Fibroblast of mammary gland (primary cell): ENCODE measurements at places on chromosomes 2 and 18.

DNA sequence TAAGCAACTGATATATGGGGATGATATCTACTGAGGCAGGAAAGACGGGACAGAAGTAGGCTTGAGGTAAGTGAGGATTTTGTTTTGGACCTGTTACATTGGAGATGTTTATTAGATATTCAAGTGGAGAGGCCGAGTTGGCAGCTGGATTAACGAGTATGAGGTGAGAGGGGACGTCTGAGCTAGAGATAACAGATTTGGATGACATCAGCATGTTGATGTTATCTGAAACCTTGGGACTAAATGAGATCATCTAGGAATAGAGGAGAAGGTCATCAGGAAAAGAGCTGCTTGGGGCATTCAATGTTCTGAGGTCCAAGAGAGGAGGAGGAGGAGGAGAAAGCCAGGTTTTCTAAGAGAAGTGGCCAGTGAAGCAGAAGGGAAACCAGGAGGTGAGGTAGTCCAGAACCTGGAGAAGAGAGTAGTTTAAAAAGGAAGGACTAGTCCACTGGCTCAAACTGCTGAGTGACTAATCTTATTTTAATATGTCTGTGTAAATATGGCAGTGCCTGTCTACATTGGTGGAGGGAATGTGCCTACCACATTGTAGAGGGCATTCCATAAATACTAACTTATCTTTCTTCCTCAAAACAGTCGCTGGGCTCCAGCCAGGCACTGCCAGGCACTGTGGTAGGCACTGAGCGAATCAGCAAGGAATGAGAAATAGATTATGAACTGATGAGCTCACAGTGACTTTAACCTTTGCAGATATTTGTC lies 488.3 kb downstream of the DLGAP1 start:
- peak; percentile 22 for DNase-seq

- DNase-seq: no peak
Observed at GRCh38 chr2:145315053-145315452, 795.1 kb upstream of the ZEB2 start.

GRCh38 chr2:128500138-128500800 lies 181.6 kb upstream of the HS6ST1 start:
- no peak for DNase-seq

DNA sequence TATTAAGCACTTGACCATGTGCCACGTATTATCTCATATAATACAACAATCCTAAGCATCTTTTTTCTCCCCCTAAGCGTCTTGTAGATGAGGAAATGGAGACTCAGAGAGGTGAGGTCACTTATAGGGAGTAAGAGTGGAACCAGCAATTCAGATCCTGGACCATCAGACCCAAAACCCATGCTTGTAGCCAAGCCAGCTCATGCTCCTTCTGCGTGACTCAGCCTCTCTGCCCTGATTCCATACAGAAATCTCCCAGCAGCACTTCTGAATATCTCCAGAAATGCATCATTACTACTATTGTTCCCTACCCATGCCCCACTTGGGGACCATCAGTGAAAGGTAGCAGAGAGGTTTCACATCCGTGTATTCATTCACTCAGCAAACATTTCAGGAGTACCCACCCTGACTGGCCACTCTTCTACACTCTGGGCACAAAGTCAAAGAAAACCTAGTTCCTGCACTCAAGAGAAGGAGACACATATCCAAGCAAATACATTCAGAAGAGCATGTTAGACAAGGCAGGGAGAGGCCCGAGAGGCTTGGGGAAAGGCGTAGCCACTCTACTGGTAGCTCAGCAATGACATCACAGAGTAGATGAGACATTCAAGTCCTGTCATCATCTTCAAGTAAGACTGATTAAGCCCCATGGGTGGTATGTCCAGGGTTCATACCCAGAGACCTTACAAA lies 141.9 kb downstream of the MTCL1 start:
- peak; percentile 80 for DNase-seq

- peak; percentile 20 for DNase-seq
Observed at GRCh38 chr2:165067643-165068486, 112.5 kb upstream of the SLC38A11 start.

DNA sequence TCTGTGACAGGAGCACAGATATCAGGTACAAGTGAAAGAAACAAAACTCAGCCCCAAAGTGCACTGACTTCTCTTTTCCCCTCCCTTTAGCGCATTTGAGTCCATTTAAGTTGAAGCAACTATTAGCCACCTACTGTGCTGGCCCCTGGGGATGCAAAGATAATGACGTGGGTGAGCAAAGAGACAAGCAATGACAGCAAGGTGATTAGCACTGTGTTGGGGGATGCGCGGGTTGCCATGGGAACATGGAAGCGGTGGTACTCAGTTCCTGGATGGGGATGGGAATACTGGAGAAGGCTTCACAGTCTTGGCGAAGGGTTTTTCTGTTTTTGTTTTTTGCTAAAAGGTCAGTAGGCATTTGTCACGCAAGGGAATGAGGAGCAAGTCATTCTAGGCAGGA lies 205.8 kb downstream of the LDLRAD4 start:
- no peak for DNase-seq

GRCh38 chr2:33021542-33022227 lies 74.9 kb downstream of the LTBP1 start:
- DNase-seq: peak; percentile 75

- no peak for DNase-seq
Observed at GRCh38 chr2:252001-252602, 11.7 kb downstream of the SH3YL1 start.

GRCh38 chr18:78240101-78240500 lies 739.5 kb upstream of the SALL3 start:
- DNase-seq: no peak

- no peak for DNase-seq
Observed at GRCh38 chr2:128440666-128441340, 122.1 kb upstream of the HS6ST1 start.

GRCh38 chr18:75507636-75508035 lies 80.1 kb upstream of the SMIM21 start:
- DNase-seq: peak; percentile 65

DNA sequence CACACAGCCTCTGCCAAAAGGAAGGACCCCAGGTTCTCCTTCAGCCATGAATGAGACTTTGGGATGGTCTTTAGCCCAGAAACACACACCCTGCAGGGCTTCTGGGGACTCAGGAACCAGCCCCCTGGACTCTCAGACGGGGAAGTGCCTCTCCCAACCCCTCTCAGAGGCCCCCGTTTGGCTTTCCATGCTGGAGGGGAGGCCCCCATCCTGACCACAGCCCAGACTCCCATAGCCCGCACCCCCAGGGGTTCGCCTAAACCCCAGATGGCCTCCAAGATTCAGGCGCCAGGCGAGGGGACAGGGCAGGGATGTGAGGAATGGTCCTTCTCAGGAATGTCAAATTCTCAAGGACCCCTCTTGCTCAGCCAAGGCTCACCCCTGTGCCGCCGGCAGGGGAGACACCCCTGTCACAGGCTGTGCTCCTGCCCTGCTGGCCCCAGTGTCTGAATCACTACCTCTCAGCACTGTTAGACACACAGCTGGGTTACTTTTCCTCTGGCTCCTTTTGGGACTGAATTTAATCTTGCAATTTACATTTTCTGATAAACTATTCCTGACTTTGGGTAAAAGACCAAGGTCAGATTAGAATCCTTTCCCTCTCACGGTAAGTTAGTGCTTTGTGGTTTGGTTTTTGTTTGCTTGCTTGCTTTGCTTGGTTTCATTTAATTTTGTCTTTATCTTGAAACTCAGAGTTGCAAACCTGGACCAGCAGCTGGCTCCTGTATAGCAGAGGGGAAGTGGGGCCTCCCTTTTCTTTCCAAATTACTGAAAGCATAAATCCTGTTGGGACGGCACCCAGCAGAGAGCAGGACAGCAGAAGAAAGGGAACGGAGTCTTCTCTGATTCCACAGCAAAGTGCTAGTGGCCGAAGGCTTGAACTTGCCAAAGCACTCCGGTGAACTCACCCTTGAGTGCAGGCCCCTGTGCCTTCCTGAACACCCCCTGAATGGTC lies 198.9 kb upstream of the RAB6C start:
- DNase-seq: no peak

GRCh38 chr2:224847381-224847780 lies 131.2 kb upstream of the CCDC195 start:
- DNase-seq: no peak

DNA sequence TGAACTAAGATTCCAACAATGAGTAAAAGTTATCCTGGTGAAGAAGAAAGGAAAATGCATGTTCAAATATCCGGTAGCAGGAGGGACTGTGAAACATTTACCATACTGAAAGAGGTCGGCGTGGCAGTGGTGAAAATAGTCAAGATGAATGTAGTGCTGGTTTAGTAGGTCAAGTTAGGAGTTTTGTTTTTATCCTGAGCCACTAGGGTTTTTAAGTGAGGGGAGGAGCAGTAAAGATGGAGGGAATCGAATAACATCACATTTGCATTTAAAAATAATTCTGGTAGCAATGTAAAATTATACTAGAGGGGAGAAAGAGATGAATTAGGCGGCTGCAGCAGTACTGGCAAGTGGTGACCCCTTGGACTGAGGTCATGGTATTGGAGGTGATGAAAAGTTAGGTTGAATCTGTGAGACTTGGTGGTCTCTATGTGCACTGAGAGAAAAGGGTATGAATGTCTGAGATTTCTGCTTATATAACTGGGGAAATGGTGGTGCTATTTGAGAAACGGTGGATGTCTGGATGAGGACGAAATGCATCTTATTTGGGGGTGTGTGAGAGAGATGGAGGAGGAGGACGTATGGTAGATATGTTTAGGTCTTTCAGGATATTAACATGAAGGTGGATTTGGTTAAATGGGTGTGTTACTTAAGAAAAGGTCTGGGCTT lies 5.9 kb downstream of the VAPA start:
- DNase-seq: no peak

- DNase-seq: peak; percentile 55
Observed at GRCh38 chr2:43324259-43325106, 98.1 kb upstream of the ZFP36L2 start.

DNA sequence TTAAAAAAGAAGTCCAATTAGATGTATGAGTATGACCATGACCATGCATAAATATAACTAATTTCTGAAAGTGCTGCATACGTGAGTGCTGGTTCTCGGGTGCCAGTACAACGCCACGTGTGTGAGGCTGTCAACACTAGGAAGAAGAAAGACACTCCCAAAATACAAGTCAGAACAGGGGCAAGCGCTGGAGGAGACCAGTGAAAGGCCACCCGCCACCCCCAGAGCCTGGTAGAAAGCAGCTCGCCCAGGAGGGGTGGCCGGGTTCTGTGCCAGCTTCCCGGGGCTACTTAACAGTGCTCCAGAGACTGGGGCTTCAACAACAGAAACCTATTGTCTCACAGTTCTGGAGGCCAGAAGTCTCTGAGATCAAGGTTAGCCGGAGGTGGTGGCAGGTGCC lies 147.6 kb downstream of the RTP5 start:
- DNase-seq: no peak

- no peak for DNase-seq
Observed at GRCh38 chr2:32838418-32838817, 108.3 kb upstream of the LTBP1 start.

GRCh38 chr2:46601328-46601963 lies 122.1 kb downstream of the TMEM247 start:
- DNase-seq: peak; percentile 17

GRCh38 chr2:191115804-191116203 lies 35.0 kb downstream of the STAT4 start:
- DNase-seq: peak; percentile 9

DNA sequence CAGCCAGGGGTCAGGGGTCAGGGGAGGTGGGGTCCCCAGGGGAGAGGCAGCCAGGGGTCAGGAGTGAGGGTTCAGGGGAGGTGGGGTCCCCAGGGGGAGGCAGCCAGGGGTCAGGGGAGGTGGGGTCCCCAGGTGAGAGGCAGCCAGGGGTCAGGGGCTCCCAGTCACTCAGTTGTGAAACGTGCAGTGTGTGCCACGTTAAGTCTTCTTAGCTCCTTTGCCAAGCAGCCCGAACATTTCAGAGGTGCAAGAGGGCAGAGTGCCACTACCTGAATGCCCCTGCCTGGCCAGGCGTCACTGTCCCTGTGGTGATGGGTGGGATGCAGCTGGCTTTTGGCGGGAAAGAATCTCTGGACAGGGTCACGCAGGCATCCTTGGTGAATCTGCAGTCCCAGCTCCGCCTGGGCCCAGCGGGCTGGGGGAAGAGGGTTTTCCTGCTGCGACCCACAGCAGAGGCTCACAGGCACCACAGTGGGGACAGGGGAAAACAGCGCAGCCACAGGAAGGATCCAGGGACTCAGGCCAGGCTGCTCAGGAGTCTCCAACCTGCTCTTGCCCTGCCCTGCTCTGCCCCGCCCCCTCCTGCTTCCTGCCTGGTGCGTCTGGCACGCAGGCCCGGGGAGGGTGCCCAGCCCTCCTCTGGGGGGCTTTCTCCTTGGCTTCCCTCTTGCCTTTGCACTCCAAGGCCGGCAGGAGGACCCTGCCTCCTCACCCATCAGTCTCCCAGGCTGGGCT lies 188.3 kb downstream of the TWIST2 start:
- DNase-seq: no peak

GRCh38 chr2:48131539-48132270 lies 225.4 kb upstream of the FBXO11 start:
- peak; percentile 70 for DNase-seq

DNA sequence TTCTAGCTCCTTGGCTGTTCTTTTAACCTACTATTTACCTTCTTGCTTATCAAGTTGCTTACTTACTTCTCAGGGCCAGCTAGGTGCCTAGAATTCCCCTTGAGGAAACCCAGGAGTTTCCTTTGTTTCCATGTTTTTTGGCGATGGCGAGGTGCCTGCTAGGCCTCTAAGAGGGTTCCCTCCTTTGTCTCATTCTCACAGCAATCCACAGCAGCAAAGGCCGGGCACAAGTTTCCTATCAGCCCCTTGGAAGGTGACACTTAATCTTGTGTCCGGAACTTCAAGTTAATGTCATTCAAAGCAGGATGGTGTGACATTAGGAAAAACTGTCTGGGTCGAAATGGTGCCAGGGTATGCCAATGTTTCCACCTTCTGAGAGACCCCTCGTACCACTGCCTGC lies 101.9 kb upstream of the EPC2 start:
- no peak for DNase-seq

GRCh38 chr2:201132518-201132917 lies 16.6 kb downstream of the CFLAR start:
- DNase-seq: no peak

GRCh38 chr18:11909591-11910026 lies 1.5 kb upstream of the MPPE1 start:
- DNase-seq: peak; percentile 43

DNA sequence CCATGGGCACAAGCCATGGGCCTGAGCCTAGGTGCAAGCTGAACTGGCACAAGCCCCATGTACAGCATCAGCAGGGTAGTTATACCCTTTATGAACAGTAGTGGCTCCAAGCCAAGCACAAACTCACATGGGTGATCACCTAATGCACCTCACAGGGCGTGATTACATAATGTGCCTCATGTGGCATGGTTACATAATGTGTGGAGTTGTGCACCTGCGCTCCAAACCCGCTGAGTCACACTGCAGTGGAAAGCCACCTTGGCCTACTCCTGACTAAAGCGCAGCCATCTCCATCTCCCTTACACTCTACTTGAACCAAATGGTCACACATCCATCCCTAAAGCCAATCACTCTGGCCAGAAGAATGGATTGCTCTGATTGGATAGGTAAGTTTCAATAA lies 279.7 kb downstream of the MBD2 start:
- peak; percentile 6 for DNase-seq

DNA sequence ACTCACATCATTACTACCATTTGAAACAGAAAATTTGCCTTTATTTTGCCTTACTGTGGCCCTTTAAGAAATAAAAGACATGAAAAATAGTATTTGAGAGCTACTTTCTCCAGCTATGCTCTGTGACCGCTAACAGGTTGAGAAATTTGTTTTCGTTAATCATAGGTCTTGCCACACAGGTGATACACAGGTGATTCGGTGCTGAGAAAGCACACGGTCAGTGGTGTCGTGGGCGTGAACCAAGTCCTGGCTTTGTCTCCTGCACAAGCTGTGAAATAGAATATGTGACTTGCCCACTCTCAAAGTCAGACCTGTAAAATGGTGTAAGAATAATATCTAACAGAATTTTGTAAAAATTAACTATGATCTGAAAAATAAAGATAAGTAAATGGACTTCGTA lies 155.3 kb upstream of the SLC39A10 start:
- no peak for DNase-seq
